Kidney glomerular epithelial cell (primary cell): ENCODE measurements at places on chromosomes 4 and X.

GRCh38 chr4:61827907-61828391 lies 627.8 kb downstream of the ADGRL3 start:
- no peak for DNase-seq

DNA sequence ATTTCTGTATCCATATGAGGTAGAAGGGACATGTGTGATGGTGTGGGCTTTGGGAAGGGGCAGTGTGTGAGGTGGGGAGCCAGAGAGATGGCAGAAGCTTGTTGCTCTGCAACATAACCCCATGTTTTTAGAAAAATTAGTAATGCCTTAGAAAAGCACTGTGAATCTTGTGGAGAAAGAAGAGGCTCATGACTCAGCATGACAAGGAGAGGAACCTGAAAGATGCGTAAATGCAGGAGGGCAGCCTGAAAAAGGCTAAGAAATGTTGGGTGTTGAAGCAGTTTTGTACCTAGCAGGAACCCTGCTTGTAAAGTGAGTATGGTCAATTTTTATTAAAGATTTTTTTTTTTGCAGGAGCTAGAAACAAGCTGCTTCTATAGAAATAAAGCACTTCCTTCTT lies 59.8 kb downstream of the ARSJ start:
- no peak for DNase-seq

DNA sequence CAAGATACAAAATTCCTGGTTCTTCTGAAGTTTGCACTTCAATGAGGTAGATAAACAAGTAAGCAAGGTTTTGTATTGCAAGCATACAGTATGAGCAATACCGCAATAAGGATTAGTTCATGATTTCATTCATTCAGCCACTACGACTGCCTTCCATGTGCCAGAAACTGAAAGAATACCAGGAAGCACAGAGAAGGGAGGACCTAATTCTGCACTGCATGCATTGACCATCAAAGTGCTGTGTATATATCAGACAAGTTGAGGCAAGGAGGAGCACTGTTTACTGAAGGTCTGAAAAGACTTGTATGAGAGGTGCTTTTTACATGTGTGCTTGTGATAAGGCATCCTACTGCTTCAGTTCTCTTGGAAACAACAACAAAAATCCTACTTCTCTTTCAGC lies 40.9 kb upstream of the GPM6B start:
- DNase-seq = no peak

DNA sequence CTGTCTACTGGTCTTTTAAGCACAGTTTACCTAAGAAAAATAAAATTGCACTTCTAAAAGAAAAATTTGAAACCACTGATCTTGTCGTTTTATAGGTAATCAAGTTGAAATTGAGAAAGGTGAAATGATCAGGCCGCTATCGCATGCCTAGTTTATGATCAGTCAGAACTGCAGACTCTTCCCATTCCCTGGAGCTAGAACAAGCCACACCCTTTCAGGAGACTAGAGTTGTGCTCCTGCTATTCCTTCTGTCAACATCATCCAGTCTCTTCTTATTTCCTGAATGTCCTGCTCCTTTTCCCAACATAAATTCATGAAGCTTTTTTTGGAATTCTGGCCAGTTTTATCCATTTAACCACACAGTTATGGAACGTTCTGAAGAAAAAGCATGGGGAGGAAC lies 135.1 kb downstream of the SLC7A11 start:
- DNase-seq = no peak

GRCh38 chrX:19955306-19955705 lies 35.6 kb downstream of the BCLAF3 start:
- no peak for DNase-seq
